ENCODE measurements at places on chromosomes 3 and 15.

- DNase-seq: peak; percentile 30
Measured at GRCh38 chr15:35657679-35658311, 111.8 kb upstream of the DPH6 start.

DNA sequence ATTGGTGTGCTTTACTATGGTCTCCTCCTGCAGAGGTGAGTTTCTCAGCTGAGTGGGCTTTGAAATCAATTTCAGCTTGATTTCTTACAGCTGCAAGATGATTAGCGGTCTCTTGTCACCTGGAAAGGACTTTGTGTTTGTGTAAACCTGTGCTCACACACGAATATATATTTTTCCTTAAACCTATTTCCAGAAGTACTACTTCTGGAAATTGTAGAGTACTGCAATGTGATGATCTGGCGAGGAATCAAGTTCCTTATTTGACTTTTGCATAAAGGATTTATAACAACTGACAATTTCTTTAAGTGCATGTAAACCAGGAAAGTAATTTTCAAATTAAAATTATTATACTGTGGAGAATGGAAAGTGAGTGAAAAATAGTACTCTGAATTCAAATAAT lies 2.1 kb downstream of the MCTP2 start:
- peak; percentile 3 for DNase-seq

DNA sequence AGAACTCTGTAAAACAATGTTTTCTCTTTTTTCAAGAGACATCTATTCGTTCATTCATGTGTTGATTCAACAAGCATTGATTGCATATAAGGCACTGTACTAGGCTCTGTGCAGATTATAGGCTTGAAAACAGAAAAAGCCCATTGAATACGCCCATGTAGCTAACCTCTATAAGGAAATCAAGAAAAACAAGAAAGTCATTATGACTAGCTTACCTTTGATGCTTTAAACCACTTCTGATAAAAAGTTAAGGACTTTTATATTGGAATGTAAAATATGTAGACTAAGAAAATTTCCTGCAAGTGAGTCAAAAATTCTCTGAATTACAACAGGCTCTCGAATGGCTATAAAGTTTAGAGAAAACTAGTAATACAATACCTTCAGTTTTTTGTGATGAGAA lies 92.5 kb downstream of the BDH1 start:
- DNase-seq: no peak

DNA sequence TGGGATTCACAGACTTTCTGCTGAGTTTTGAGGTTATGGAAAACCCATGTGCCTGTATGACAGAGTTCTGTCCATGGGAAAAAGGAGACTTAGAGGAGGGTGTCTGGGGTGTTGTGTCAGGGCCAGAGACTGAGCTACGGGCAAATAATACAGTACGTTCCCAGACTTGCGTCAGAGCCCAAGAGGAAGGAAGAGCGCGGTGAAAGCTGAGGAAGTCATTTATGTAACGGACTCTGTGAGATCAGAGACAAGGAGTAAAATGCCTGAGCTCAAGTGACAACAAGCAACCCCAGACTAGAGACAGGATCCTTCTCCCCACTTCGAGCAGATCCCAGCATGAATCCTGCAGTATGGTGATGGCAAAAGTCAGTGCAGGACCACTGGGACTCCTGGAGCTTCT lies 368.6 kb upstream of the MCTP2 start:
- no peak for DNase-seq

- no peak for DNase-seq
Measured at GRCh38 chr3:171461525-171461917, 1.3 kb upstream of the TNIK start.

DNA sequence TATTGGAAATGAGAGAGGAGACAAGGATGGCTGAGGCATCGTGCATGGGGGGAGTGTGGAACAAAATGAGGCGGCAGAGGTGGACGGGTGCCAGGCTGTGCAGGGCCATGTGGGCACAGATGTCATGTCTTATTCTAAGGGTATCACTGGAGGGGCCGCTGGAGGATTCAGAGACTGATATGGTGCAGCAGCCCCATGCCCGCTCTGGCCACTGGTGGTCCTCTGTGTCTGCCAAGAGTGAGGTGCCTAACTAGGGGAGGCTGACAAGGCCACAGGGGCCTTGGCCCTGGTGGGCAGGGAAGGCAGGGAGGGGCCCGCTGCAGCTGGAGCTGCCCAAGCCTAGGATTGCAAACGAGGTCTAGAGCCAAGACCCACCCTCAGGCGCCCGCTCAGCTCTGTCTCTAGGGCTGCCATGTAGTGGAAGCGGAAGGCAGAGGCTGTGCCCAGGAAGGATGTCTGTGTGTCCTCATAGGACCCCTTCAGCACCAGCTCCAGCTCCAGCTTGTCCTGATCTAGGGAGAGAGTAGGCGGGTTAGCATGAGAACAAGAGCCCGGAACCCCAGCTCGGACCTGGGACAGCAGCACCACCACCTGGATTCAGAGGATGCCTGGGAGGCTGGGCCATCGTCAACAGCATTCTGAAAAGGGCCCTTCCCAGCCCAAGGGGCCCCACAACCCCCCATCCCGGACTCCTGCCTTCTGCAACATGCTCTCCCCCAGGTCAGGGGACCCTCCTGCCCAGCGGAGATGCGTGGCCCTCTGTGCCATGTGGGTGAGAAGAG lies 11.3 kb downstream of the PLA2G4D start:
- DNase-seq: no peak

DNA sequence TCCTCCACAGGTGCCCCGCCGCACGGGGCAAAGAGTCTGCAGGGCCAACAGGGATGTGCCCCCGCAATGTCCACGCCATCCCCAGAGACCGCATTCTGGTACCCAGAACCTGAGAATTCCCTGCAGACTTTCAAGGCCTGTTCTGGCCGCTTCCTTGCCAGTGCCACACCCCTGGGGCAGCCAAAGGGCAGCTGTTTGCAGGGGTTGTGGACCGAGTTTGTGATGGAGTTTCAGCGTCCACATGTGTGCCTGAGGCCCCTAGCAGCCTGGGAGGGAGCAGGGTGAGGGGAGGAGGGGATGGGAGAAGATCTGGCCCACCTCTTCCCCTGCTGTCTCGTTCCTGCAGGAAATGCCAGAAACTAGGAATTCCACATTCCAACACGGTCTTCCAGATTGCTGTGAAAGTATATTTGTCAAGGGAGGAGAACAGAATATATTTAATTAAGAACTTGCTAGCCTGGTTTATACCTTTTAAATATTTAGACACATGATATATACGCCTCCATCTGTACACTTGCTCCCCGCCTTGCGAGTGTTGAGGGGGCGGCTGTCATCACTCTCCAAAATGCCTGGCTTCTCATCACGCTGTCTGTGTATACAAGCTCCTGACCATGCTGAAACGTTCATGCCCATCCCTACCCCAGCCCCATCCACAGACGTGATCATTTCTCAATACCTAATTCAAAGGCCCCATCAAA lies 31.1 kb upstream of the RASA2 start:
- peak; percentile 69 for DNase-seq

- DNase-seq: no peak
Measured at GRCh38 chr3:149395107-149396089, 17.9 kb upstream of the TM4SF1 start.
